Umbilical cord (tissue), 2 donors: ENCODE measurements at places on chromosomes 16 and 17. TPM values are rescaled to one million over a fixed set of nuclear protein-coding genes. Genes with fewer than 3 reads are reported as not detected.

- DNase-seq, result no peak
Observed at GRCh38 chr17:50465171-50465570, 3.5 kb downstream of the CHAD start.

- DNase-seq, result no peak
Observed at GRCh38 chr17:64120159-64120810, 9.7 kb downstream of the ERN1 start.

DNA sequence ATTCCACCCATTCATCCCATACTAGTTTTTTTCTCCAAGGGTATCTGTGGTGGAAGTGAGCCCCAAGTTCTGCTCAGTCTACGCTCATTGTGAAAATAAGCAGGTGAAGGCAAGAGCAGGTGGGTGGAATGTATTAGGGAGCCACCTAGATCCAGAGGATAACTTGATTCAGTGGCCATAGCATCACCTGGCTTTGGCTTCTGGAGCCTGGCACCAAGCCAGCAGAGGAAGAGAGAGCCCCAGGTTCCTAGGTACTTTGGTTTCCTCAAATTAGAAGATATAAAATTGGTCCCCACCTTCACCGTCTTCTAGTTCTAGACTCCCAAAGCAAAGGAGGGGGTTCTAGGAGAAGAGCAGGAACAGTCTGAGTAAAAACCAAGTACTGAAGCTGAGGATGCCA, 4.1 kb downstream of the FXR2 start:
- DNase-seq, result no peak

- peak; percentile 52 for DNase-seq
Observed at GRCh38 chr16:28131181-28131580, 67.7 kb upstream of the GSG1L start.

GRCh38 chr16:21301895-21302291, 23.8 kb upstream of the CRYM start:
- DNase-seq, result no peak

GRCh38 chr16:23711785-23712184, 1.2 kb downstream of the ERN2 start:
- no peak for DNase-seq

DNA sequence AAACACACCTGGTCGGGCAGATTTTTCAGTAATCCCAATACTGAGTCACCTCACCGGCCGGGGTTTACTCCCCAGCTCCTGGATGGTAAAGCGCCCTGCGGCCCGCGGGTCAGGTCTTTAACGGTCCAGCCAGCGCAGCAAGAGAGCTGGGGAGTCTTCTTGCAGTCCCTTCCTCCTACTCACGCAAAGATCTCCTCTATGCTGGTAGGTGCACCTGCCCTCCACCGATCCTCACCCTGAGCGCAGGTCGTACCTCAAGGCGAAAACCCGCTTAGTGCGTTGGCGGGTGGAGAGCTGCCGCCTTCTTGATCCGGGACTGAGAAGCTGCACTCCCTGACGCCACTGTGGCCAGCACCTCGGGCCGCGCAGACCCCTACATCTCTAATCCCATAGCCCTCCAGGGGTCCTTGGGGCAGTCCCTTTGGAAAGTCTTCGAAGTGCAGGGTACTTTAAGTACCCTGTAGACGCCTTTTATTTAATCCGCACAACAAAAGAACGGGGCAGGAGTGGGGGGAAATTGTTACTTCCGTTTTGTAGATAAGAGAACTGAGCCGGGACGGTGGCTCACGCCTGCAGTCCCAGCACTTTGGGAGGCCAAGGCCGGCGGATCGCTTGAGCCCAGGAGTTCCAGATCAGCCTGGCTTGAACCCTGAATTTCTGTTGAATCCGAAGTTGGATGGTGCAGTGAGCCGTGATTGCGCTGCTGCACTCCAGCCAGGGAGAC, 10.4 kb upstream of the HOXB13 start:
- DNase-seq, result no peak

ABCA9 gene
- 3.6 TPM for total RNA-seq

EMP2 gene
- 27.0 TPM for total RNA-seq

CSH2 gene
- 4.3 TPM for total RNA-seq

SLC12A3 gene
- total RNA-seq, result 0.96 TPM
